ENCODE measurements at places on chromosomes 6 and 20. TPM values are rescaled to one million over a fixed set of nuclear protein-coding genes. Genes with fewer than 3 reads are reported as not detected.

The SUMO4 gene
- polyA plus RNA-seq: 0.65 TPM

The HS3ST5 gene
- 25.8 TPM for polyA plus RNA-seq

The PNRC1 gene
- polyA plus RNA-seq: 80.4 TPM

The RIPPLY2 gene
- polyA plus RNA-seq: 13.3 TPM

The ENPP3 gene
- polyA plus RNA-seq: 1.1 TPM

Measured in spinal cord (tissue), 10 donors.